RKO (cell line): ENCODE measurements at places on chromosomes 3 and 15.
A peak's percentile ranks its signal among the peaks of the same experiment; 100 is the strongest.

DNA sequence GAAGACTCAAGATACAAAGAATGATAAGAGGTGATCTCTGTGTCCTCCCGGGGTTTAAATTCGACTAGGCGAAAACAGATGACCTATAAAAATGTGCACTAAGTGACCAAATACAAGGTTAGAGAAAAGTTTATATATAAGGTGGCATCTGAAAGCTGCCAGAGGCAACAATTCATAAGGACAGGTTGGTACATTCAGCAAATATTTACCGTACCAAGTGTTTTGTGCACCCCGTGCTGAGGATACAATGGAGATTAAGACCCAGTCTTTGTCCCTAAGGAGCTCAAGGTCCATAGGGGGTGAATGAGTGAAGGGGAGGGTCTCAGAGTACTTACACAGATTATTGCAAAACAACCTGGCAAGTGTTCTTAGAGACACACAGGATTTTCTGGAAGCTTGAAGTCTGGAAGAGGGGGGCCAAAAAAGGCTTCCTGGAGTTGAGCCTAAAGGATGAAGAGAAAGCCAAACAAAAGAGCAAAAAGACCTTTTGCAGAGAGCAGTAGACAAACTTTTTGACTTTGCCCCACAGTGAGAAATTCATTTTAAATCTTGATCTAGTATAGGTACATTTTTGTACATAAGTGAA is 71.4 kb upstream of the LRIG1 start:
- no peak for DNase-seq

- no peak for DNase-seq
Measured at GRCh38 chr3:54344601-54345231, 222.4 kb downstream of the CACNA2D3 start.

DNA sequence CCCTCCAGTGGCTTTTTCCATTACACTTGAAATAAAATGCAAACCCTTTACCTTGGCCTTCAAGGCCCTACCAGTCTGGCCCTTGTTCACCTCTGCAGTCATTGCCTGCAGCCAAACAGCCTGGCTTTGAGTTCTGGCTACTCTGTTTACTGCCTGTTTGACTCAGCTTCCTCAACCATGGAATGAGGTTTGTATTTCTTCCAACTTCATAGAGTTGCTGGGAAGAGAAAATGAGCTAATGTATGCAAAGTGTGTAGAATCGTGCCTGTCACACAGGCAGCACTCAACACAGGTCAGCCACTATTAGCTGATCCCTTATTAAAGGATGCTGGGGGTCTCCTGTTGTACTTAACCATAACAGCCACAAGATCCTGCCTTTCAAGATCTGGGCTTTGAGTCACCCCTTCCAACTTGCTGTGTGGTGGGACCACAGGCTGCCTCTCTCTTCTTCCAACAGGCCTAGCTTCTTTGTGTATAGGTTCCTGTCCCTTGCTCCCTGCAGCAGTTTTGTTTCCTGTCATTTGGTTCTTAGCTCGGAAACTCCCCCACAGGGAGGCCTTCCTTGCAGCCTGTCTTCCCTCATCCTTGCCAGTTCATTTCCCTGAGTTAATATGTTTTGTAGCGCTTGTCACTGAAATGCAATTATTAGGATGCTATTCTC is 6.4 kb downstream of the MED12L start:
- DNase-seq = no peak

- DNase-seq = no peak
Measured at GRCh38 chr3:127383656-127384179, 95.9 kb upstream of the PRR20G start.

GRCh38 chr3:149216193-149216869 is 5.3 kb downstream of the CP start:
- DNase-seq = no peak

DNA sequence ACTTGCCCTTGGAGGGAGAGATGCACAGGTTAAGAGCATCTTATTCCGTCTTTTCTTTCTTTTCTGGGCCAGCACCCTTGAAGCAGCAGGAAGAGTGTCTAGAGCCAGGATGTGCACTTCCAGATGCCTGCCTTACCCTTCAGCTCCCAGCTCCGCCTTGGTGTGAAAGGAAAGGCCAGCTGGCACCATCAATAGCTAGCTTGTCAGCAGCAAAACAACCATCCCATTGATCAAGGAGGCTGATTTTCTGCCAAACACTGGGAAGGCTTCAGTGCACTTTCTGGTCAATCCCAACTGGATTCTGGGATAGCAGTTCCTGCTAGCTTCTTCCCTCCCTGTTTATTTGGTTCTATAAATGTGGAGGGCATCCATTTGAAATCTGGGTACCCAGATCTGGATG is 110.9 kb upstream of the GALNT15 start:
- no peak for DNase-seq

- DNase-seq = no peak
Measured at GRCh38 chr3:77800893-77801292, 761.0 kb downstream of the ROBO2 start.

DNA sequence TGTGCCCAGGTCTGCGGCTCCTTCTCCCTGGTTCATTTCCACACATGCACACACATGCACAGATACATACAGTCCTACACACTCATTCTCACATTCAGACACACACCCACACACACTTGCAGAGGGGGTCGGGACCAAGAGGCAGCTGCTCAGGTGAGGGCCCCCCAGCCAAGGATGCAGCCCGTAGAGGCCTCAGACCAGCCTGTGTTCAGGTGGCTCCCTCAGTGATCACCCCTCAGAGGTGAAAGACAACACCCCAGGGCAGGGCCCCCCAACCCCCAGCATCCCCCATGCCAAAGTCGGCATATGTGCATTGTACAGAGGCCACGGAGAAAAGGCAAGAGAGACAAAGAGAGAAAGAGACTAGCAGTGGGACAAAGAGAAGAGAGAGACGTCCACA is 5.9 kb upstream of the CORO2B start:
- no peak for DNase-seq

DNA sequence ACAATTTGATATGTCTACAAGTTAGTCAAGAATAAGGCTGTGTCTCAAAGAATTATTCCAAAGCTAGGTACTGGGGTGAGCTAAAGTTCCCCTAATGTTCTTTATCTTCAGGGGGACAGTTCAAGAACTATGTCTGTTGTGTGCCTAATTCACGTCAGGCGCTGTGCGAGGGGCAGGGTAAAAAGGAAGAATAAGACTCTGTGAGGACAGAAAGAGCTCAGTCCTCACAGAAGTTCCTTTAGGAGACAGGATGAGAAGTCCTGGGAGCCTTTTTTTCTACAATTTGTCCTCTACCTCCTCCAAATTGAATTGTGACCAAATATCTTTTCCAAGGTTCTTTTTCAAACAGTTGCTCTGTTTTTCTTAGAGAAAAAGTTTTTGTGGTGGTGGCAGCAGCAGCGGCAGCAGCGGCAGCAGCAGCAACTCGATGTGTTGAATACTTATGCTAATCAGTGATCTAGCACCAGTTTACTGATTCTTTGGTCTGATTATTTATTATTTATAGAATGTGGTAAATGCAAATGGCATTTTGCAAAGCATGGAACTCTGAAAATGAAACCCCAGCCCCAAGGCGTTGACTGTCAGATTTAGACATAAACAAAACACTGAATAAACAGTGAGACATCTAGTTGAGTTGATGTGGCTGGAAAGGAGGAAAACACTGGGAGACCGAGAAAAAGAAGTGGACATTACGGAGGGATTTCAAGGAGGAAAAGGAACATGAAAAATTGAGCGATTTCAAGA is 88.6 kb downstream of the GTPBP8 start:
- DNase-seq = no peak

DNA sequence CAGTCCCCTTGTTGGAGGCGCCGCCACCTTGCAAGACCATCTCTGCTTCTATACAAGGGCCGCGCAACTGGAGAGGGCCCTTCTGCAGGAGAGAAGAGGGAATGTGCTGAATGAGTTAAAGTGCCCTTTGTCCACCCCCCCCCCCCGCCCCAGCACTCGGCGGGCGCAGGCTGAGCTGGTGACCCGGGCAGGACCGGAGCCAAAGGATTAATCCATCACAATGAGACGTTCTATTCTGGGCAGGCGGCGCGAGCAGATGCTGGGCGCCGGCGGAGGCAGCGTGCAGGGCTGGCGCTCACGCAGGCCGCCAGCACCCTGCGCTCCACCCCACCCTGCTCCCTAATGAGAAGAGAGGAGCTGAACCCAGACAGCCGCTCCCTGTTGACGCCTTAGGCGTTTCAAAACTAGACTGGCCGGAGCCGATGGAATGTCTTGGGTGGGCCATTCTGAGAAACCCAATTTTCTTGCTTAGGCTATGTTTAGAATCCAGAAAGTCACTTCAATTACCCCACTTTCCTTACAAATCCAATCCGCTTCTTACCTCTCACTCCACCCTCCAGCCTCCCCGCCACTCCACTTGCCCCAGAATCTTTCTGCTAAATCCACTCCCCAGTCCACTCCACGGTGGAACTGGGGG is 32.9 kb downstream of the GJD2 start:
- no peak for DNase-seq

DNA sequence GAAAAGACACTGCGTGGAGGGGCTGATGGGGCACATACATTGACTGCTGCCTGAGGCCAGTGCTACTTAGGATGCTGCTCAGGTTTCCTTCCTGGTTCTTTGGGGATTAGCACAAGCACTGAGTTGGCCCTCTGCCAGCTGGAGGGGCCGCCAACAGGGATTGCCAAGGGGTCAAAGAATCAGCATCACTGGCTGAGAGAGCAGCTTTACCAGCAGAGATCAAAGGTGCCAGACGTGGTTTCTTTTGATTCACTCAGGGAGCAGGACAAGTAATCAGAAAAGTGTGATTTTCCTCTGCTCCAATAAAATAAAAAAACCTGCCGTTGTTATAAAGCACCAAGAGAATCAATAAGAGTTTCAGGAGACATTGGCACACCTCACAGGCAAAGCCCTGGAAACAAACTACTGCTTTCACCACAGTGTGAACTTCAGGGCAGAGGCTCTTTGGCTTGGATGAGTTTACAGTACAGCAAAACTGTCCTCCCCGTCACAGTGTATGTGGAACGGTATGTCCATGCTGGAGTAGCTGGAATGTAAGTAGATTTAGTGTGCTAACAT is 45.8 kb upstream of the FSIP1 start:
- no peak for DNase-seq

GRCh38 chr3:43363621-43364266 is 77.4 kb downstream of the SNRK start:
- DNase-seq = no peak

DNA sequence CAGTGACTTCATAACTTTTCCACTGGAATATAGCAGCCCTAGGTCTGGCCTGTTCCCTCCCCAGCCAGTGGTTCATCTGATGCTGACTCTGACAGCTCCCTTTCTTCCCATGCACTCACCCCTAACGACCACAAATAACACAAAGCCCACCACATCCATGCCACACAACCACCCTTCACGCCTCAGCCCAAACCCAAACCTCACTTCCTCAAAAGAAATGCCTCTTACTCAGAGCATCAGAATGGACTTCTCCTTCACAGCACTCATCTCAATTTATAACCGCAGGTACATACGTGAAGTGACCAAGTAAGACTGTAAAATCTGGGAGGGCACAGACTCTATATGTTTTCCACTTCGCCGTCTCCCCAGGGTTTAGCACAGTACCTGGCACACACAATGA is 1.1 kb downstream of the RBSN start:
- peak; percentile 55 for DNase-seq

GRCh38 chr3:187450431-187451190 is 82.4 kb downstream of the RTP4 start:
- DNase-seq = no peak

GRCh38 chr15:89112341-89112971 is 24.2 kb downstream of the ABHD2 start:
- DNase-seq = no peak

DNA sequence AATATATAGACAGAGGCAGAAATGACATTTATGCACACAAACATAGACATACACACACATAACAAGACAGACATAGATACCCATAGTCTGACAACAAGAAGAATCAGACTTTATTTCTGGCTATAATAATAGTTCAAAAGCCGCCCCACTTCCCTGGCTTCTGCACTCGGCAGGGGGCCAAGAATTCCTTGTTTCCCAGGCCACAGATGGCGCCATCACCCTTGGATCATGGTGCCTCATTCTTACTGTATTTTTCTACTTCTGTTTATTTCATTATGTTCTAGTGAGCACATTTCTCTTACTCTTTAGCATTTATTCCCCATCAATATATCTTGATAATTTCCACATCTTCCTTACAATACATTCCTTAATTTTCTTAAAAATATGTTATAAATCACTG is 387.5 kb downstream of the NLGN1 start:
- DNase-seq = no peak

GRCh38 chr3:129605203-129605921 is 1.1 kb downstream of the PLXND1 start:
- no peak for DNase-seq

DNA sequence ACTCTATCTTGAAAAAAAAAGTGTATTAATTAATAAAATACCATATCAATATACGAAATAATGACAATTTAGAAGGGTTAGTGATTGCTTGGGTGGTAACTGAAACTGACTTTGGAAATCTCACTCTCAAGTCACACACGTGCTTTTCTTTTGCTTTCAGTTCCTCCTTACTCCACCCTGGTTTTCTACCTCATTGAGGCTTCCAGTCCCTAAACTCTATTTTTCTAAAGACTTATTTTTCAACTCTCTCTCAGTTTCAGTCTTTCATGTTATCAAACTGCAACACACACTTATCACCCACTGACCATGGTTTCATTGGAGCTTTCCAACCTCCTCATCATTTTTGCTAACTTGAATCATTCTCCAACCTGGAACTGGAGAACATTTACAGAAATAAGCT is 23.5 kb downstream of the IL12A start:
- DNase-seq = no peak

DNA sequence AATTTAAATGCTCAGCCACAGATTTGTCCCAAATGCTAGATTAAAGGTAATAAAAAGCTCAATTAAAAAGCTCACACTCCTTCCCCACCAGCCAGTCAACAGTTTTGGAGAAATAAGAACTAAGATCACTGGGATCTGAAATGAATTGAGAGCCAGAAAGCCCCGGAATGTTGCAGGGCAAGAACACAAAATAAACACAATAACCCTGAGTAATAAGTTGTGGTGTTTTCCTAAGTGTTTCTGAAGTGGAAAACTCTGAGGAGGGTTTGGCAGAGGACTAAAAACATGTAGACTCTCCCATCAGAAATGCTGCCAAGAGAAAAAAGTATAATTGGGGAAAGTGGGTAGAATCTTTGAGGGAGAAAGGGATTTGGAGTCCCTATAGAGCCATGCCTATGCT is 127.8 kb downstream of the ABI3BP start:
- no peak for DNase-seq

- DNase-seq = no peak
Measured at GRCh38 chr3:126711121-126711760, 7.2 kb downstream of the CHCHD6 start.
